ENCODE measurements at places on chromosomes 4 and X.
A peak's percentile ranks its signal among the peaks of the same experiment; 100 is the strongest.

GRCh38 chr4:11424000-11424399 lies 4.7 kb downstream of the HS3ST1 start:
- DNase-seq, result peak; percentile 19

- DNase-seq, result peak; percentile 95
These were observed 37.1 kb upstream of the HERC6 start for GRCh38 chr4:88341227-88342192.

DNA sequence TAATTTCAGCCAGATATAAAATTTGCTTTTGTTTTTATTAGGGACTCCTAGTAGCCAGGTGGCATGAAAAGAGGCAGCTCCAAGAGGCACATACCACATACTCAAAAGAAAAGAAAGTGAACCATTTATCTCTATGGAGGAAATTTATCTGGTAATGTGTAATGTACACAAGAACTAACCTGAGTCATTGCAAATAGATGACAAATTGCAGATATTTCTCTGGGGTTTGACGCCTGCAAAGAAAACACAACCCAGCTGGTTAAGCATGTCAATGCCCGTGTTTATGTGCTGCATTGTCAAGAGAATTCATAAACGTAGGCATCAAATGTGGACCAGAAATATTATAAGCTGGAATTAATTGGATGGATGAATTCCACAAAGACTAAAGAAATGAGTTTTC lies 46.9 kb upstream of the PHKA2 start:
- DNase-seq, result no peak

- DNase-seq, result no peak
These were observed 72.2 kb downstream of the CRLF2 start for GRCh38 chrX:1140236-1140681.

- no peak for DNase-seq
These were observed 94.1 kb downstream of the ATRX start for GRCh38 chrX:77691916-77692315.

DNA sequence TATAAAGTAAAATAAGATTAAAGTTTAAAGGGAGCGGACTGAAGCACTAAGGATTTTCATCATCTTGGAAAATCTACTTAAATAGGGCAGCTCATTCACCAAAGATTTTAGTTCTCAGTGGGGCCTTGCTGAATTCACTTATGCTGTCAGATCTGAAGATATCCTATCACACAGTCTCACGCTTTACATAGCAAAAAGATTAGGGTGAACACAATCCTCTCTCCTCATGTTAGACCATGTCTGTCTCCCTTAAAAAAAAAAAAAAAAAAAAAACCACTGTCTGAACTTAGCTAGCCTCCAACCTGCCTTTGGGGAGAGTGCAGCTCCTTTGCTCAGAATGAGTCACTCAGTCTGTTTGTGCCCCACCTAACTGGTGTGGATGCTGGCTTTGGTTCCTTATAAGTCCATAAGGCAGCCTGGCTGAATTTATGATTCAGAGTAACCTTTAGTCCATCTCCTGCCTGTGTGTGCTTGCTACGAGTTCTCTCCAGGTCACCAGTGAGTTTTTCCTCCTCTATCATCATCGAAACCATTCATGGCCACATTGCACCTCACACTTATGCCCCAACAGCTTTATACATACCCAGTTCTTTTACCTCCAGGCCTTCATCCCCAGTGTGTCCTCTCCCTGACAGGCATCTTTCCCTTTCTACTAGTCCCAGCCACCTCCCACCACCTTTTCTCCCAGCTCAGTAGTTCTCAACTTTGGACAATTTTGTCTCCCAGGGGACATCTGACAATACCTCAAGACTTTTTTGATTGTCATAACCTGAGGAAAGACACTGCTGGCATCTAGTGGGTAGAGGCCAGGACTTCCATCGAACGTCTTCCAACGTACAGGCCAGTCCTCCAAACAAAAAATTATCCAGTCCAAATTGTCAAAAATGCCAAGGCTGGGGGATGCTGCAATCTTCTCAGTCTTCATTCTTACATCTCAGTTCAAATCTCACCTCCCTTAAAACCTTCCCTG lies 220.7 kb upstream of the EMCN start:
- DNase-seq, result peak; percentile 79

GRCh38 chr4:7736436-7737267 lies 203.0 kb downstream of the AFAP1 start:
- DNase-seq, result no peak

DNA sequence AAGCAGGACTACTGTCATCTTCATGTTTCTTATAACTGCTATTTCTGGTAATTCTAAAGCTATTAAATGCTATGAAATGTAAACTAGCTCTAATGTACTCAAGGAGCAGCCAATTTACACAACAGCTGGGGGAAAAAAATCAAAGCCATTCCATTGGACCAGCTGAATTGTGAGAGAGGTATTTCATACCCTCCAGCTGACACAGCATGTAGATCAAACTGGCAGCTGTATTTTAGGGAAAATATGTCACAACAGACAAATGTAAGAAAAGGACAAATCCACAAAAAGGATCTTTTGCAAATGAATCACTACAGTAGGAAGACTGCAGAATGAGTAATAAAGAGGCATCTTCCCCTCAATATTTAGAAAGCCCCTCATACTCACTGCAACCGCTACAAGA lies 65.2 kb upstream of the FAM47B start:
- peak; percentile 36 for DNase-seq

GRCh38 chr4:93710101-93710846 lies 118.3 kb upstream of the ATOH1 start:
- DNase-seq, result no peak

DNA sequence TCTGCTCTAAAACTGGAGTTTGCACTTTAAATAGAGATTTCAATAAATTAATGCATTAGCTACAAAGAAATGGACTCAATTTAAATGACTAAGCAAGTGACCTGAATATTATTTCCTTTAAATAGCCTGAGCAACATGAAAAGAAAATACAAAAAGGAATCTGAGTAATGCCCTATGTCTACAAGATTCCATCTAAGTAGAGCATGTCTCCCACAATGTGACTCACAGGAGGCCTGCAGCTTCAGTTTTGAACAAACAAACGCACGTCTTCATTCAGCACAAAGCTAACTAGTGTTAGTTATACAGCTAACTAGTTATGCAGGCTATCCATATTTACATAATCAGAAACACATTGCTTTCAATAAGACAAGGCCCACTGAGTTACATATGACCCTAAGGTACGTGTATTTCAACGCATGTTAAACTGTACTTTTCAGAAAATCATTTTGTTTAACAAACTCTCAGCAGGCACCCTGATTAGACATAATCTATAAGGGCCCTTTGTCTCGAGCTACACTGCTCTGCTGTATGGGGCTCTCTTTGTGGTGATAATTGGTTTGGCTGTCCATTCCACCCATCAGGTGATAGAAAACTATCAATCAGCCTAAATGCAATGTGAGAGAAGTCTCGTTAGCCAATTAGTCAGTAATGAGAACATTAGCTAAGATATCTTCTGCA lies 116.5 kb downstream of the MAML3 start:
- peak; percentile 91 for DNase-seq

DNA sequence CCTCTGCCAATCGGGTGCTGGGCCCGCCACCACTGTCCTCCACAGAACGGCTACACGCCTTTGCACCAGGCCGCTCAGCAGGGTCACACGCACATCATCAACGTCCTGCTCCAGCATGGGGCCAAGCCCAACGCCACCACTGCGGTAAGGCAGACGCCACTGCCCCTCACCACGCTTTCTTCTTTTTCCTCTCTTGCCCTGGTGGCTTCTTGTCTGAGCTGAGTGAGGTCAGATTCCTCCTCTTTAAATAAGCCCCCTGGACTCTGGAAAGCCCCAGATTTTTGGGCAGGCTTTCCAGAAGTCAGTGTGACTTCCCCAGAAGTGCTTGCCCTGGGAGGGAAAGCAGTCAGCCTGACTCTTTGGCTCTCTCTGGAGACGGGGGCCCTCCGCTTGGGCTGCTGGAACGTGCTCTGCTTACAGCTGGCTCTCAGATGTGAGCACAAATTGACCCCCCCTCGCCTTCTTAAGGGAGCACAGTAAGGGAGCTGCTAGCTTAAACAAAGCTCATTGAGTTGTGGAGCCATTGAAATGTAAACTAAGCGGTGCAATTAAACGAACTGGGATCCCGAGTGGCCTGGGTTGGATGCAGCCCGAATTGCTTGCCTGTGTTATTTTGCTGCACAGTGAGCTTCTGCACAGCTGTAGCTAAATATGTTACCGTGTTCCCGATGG lies 243.1 kb downstream of the ANK2 start:
- DNase-seq, result no peak

Data from amniotic epithelial cell (primary cell).